ENCODE measurements at places on chromosomes 13 and 19.

DNA sequence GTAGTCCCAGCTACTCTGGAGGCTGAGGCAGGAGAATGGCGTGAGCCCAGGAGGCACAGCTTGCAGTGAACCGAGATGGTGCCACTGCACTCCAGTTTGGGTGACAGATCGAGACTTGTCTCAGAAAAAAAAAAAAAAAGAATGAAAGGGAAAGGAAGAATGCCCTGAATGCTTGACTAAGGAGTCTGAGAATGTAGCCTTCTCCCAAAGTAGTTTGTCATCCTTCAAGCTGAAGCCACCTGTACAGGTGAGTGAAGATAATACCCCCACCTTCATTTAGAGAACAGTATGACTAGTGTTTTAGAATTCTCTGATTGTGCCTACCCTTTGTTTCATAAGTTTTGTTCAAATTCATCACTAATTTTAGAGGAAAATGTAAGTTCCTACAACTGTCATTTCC lies 5.9 kb downstream of the RCBTB1 start:
- no peak for DNase-seq

DNA sequence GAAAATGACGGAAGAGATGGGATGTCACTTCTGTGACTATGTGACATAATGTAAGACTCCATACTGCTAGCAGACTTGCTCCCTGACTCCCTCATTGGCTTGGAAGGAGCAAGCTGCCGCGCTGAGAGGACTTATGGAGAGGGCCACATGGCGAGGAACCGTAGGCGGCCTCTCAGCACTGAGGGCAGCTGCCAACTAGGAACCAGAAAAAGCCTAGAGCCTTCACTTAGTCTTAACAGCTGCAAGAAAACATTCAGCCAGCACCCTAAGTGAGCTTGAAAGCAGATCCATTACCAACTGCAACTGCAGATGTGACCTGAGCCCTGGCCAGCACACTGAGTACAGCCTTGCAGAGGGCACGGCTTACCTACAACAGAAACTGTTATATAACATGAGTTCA lies 33.9 kb downstream of the USP12 start:
- no peak for DNase-seq

DNA sequence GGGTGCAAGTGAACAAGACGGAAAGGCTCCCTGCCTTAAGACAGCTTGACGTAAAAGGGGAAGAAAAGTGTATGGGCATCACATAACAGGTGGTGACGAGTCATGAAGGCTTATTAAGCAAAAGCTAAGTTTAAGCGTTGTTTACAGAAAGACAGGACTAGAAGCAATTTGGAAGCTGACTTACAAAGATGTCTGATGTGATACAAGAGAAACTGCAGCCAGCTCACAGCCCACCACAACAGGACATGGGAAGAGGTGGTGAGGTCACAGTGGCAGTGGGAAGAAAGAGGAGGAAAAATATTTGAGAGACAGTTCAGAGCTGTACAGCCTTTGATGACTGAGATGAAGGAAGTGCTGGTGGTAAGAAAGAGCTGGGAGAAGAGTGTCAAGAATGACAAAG lies 181.6 kb downstream of the KLF12 start:
- no peak for DNase-seq

DNA sequence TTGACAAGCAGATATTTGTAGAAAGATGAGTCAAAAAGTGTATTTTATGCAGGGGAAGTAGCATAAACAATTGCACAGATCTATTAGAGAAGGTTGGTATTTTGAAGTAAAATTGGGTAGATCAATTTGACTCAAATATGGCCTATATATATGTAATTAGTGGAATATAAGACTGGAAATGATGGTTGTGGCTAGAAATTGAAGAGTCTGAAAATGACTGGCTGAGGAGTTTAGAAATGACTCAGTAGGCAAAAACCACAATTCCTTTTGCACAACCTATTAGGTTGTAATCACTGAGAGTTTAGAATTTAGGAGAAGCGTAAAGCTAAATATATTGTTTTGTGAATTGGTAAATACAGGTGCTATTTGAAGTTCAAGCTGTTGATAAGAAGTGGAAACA lies 622.6 kb upstream of the PCDH20 start:
- DNase-seq = no peak

DNA sequence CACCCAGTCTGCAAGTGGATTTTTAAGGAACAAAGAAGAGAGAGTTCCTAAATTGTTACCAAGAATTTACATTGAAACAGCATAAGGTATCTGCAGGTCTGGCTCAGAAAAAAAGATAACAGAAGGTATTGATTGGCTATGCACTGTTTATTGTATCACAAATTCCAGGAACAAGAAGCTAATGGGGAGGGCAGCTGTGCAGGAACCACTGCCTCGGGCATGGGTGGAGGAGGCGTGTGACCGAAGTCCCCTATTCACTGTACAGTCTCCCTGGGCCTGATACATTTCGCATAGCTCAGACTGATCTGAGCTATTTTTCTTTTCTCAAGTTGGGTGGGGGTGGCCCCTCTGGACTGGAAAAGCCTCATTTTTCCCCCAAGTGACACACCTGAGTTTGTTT lies 11.7 kb downstream of the NECTIN2 start:
- DNase-seq = no peak

GRCh38 chr19:16878181-16878965 lies 10.4 kb upstream of the F2RL3 start:
- DNase-seq = no peak

DNA sequence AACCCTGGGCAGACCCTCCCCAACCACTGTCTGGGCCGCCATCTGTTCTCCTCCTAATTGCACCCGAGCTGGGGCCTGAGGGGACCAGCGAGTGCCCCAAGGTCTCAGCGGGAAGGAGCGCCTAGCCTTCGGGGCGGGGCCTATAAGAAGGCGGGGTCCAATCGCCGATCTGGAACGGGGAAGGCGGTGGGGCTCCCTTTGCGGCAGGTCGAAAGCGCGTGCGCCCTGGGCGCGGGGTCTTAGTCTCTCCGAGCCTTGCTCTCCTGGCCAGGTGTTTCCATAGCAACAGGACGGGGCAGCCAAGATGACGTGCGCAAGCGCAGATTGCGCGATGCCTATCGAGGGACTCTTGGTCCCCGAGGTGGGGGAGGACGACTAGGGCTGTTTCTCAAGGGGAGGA lies 2.8 kb downstream of the MAST1 start:
- DNase-seq = no peak

GRCh38 chr13:80132741-80133601 lies 208.0 kb downstream of the SPRY2 start:
- DNase-seq = peak; percentile 6

DNA sequence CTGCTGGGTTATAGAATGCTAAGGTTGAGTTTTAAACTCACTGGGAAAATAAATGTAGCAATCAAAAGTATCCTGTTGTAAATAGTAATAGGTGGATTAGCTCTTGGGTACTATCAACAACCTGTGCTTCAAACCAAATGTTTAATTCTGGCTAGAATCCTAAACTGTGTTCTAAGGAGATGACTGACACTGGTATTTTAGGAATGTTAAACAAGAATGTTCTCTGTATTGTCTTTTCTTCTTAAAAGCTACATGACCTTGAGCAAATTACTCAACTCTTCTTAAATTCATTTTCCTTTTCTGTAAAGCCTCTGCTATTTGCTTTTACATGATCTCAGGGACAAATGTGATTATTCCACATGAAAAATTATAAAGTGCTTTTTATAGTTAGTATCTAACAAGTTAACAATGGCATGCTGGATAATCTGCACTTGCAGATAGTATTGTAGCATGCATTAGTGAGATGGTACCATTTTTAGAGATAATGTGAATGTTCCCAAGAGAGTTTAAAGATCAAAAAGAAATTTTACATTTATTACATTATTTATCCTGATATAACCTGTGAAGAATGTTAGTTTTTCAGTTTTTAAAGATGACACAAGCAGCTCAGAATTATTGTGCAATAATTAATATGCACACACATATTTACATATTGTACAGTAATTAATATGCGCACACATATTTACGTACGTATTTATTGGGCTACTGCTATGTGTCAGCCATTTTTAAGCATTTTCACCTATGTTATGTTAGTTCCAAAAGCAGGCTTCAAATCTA lies 13.6 kb upstream of the EPSTI1 start:
- DNase-seq = no peak

GRCh38 chr13:36362251-36362650 lies 16.1 kb upstream of the SPART start:
- no peak for DNase-seq

DNA sequence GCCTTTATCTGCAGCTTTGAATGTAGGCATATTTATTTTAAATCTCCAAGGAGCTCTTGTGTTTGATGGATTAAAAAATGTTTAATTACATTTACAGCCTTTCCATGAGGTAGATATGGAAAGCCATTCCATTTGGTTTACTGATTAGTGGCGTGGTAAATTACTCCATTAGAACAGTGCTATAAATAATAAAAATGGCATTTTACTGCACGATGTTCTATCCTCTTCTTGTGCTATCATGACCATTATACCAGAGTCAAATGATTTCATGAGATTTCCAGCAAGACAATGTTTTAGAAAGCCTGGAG lies 250.9 kb upstream of the HTR2A start:
- DNase-seq = no peak

DNA sequence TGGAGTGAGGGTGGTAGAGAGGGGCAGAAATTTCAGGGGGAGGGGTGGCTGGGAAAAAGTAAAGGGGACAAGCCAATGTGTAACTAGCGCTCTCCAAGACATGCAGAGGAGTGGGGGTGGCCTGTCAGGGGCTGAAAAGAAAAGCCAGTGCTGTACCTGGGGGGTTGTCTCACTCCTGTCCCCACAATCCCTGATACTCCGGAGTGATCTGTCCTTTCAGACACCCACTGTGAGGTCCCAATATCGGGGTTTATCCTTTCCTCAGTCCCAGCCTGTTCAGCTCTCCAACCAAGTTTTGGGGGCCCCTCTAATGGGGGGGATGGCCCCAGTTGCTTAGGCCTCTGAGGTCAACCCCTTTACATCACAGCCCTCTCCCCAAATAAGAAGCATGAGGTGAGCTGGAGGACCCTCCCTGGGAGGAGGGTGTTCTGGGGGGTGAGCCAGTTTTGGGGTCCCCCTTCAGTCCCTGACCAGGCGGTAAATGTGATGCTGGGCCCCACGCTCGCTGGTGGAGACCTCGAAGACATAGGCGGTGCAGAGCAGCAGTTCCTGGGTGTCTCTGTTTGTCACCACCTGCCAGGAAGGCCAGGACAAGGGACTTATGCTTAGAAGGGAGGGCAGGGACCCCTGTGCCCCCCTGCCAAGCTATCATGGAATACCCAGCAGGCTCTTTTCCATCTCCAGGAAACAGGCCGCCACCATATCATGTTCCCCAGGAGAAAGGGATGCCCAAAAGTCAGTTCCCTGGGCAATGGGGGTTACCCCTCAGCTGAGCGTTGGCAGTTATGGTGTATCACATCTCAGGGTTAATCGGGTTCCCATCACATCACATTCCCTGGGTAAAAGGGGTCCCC lies 5.9 kb downstream of the CD37 start:
- no peak for DNase-seq
